ENCODE measurements at places on chromosomes 6 and 20.

GRCh38 chr6:131821010-131821807, 13.4 kb downstream of the ENPP1 start:
- DNase-seq: peak; percentile 11

DNA sequence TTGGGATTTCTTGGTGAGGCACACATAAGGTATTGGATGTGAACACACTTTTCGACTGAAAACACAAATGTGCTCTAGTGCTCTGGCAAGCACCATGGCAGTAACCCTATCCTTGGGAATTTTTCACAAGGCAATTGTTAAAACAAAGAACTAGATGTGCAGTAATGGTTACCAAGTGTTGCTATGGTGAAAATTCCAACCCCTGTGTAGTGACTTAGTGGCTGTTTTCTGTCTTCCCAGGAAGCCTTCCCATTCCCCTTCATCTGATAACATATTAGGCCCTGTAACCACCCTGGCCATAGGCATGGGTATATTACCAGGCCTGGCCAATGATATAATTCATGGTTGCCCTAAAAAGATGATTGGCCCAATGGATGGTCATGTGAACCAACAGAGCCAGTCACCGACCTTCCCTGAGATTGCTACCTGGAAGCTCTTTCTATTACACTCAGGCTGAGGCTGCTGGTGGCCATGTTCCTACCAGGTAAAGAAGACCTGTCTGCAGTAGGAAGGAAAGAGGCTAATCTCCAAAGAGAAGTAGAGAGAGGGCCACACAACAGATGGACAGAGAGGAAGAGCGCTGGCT, 4.1 kb downstream of the C20orf202 start:
- DNase-seq: no peak

- no peak for DNase-seq
Measured at GRCh38 chr6:24529985-24530384, 35.2 kb downstream of the ALDH5A1 start.

DNA sequence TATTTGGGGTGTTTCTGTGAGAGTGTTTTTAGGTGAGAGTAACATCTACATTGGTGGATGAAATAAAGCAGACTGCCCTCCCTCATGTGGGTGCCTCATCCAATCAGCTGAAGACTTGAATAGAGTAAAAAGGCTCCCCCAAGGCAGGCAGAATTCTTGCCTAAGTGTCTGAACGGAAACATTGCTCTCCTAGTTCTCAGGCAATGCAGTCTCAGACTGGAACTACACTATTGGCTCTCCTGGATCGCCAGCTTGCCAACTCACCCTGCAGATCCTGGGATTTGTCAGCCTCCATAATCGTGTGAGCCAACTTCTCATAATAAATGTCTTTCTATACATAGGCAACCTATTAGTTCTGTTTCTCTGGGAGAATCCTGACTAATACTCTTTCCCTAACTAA, 5.5 kb upstream of the TMEM170B start:
- DNase-seq: no peak

- DNase-seq: no peak
Measured at GRCh38 chr20:37560629-37561028, 33.0 kb upstream of the BLCAP start.

DNA sequence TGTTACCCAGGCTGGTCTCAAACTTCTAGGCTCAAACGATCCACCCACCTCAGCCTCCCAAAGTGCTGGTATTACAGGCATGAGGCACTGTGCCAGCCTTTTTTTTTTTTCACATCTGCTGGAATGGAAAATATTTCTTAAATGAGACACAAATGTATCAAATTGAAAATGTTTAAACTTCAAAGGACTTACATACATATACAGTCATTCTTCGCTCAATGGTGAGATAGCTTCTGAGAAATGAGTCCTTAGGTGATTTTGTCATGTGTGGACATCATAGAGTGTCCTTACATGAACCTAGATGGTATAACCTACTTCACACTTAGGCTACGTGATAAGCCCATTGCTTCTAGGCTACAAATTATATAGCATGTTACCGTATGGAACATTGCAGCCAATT, 43.1 kb downstream of the MICA start:
- no peak for DNase-seq

- DNase-seq: no peak
Measured at GRCh38 chr6:14832427-14832826, 413.4 kb upstream of the JARID2 start.

- DNase-seq: peak; percentile 47
Measured at GRCh38 chr6:135182071-135183001, 1.2 kb downstream of the MYB start.

GRCh38 chr20:45339084-45339483, 9.1 kb downstream of the SDC4 start:
- no peak for DNase-seq

- no peak for DNase-seq
Measured at GRCh38 chr6:148653138-148653776, 93.6 kb upstream of the UST start.

DNA sequence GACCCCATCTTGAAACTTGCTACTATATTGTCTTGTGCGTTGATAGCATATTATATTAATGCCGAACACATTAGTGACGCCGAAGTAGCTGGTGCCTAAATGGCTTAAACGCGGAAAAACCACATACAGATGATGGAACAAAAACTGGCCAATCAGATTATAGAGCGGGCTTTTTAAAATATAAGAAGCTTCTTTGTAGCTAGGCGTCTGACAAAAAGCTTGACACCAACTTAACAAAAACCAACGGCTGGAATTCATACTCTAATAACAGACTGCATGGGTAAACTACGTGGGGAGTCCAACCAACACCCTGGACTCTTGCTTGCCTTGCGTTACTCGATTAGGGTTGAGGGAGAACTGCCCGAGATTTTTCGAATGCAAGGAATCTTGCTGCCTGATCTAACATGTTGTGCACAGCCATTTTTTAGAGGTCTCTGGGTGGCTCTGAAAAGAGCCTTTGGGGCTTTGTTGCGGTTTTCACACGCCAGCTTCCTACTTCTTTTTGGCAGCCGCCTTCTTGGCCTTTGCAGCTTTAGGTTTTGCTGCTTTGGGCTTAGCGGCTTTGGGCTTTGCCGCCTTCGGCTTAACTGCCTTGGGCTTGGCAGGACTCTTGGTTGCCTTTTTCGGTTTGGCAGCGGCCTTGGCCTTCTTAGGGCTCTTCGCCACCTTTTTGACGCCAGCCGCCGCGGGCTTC, 45.7 kb downstream of the OR2B2 start:
- peak; percentile 80 for DNase-seq

GRCh38 chr6:6640926-6641325, 52.4 kb downstream of the LY86 start:
- DNase-seq: no peak

DNA sequence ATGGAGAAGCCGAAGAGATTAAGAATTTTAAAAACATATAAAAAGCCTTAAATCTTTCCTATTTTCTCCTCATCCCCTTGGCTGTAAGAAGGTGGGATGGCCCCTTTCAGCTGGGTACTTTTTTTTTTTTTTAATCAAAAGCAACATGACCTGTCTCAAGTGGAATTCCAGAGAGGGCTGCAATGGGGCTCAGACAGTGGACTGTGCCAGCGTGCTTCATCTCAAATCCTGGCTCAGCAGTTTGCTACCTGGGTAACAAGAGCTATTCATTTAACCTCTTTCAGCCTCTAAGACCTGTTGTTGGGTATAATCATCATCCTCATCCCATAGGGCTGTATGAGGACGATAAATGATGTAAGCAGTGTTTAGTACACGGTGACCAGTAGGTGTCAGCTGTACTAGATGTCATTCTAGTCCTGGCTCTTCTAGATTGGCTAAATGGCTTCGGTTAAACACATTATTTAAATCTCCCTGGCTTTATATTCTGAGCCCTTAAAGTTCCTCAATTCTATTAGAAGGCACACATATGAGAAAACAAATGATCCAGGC, 6.9 kb upstream of the PPP1R3G start:
- DNase-seq: no peak

DNA sequence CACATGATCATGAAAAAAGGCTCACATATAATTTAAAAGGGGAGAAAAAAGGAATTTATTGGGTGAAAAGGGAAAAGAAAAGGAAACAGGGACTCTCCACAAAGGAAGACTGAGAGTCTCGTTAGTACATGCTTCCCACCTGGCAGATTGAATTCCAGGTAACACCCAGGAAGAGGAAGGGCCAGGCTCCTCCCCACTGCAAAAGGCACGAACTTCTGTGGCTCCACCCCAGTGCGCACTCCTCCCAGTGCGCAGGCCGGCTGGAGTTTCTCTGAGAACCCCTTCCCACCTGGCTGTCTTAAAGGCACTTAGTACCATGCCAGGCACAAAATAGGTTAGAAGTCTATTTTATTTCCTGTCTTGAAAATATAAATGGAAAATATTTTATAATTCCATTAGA, 129.8 kb downstream of the COL12A1 start:
- no peak for DNase-seq

GRCh38 chr6:104229057-104229456, 630.7 kb downstream of the HACE1 start:
- no peak for DNase-seq

GRCh38 chr20:42193119-42193518, 574.9 kb upstream of the CHD6 start:
- no peak for DNase-seq

- no peak for DNase-seq
Measured at GRCh38 chr6:155001482-155001881, 6.4 kb downstream of the TIAM2 start.

GRCh38 chr6:15763364-15763763, 100.5 kb upstream of the DTNBP1 start:
- no peak for DNase-seq

GRCh38 chr6:166754218-166755030, 127.4 kb upstream of the RPS6KA2 start:
- DNase-seq: no peak

DNA sequence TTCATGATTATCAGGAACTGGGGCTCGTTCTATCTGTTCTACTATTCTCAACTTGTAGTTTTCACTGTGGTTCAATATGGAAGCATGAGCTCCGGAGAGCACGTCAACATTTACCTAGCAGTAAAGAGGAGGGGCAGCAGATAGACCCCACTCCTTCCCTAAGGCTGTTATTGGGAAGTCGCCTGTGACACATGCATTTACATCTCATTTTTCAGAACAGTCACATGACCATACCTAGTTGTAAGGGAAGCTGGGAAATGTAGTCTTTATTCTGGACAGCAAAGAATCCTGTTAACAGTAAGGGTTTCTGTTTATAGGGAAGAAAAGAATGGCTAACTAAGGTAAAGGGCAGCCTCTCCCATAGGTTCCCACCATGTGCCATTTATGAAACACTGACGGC, 158.3 kb downstream of the ZFP64 start:
- DNase-seq: no peak

Measured in suppressor macrophage treated with lipopolysaccharide for 1 hour (primary cell).